PC-3 (cell line): ENCODE measurements at places on chromosomes 5 and 9. TPM values are rescaled to one million over a fixed set of nuclear protein-coding genes. Genes with fewer than 3 reads are reported as not detected.

- no peak for DNase-seq
Measured at GRCh38 chr5:58281189-58281588, 178.7 kb downstream of the PLK2 start.

Gene SLC6A18
- not detected in 2 replicates for total RNA-seq

- no peak for DNase-seq
Measured at GRCh38 chr5:135985951-135986350, 31.2 kb upstream of the LECT2 start.

- no peak for DNase-seq
Measured at GRCh38 chr5:51732304-51732703, 349.1 kb downstream of the ISL1 start.

GRCh38 chr9:84511651-84512050 lies 157.9 kb upstream of the NTRK2 start:
- no peak for DNase-seq

GRCh38 chr9:3299872-3300271 lies 225.9 kb downstream of the RFX3 start:
- no peak for DNase-seq

DNA sequence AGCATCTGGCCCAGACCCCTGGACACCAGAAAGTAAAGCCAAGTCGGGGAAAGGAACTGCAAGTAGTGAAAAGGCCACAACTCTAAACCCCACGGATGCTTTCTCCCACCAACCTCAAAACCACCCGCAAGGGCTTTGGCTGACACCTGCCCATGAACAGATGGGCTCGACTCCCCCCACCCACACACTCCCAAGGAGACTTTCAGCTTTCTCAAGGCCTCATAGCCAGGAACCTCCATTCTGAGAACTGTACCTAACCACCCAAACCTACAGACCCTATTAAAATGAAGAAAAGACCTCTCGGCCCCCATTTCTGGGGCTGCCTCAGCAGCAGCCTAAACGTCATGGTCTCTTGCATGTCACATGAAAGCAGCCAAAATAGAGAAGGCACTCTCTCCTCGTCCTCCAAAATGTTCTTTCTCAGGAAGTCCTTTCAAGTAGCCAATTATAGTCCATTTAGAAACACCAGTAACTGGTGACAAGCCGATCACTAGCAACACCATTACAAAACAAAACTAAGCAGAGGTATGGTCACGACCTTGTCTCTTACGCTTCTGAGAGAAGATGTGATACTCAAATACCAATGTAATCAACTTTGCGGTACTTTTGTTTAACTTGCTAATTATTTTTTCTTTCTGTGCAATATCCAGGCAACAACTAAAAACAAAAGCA lies 2.9 kb downstream of the B4GALT1 start:
- no peak for DNase-seq

- no peak for DNase-seq
Measured at GRCh38 chr9:36177571-36177970, 8.4 kb downstream of the CCIN start.

DNA sequence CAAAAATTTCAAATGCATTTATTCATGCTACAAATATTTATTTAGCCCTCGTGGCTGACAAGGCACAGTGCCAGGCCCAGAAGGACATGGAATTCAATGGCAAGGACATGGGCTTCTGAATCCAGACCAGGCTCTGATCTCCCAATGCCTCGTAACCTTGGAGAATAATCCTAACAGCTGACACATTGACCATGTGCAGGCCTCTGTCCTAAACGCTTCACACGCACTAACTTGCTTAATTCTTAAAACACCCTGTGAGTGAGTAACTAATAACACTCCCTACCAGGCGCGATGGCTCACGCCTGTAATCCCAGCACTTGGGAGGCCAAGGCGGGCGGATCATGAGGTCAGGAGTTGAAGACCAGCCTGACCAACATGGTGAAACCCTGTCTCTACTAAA lies 33.2 kb downstream of the MYO10 start:
- peak; percentile 27 for DNase-seq

Gene UNC13B
- 9.8 and 10.4 TPM in 2 replicates for total RNA-seq

Gene UGT3A2
- not detected in 2 replicates for total RNA-seq

- no peak for DNase-seq
Measured at GRCh38 chr9:109273869-109274268, 47.0 kb downstream of the EPB41L4B start.

DNA sequence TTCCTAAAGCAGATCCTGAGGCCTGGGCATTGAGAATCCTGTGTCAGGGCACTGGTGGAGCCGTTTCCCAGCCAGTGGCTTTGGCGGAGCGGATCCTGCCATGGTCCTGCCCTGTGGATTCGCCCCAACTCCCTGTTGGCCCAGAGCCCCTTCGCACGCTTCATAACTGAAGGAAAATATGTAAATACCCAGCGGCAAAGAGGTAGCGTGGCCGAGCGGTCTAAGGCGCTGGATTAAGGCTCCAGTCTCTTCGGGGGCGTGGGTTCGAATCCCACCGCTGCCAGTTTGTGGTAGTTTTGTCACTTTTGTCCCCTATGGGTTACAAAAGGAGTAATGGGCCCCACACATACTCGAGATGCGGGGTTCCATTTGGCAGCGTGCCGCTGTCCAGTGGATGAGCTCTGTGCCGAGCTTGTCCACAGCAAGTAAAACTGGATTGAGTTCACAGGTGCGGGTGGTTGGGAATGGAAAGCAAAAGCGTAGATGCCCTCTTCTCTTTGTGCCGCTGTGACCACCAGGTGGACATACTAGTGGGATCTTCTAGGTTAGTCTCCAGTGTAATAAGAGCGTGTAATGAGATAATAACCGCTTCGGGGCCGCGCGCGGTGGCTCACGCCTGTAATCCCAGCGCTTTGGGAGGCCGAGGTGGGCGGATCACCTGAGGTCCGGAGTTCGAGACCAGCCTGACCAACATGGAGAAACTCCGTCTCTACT lies 17.3 kb downstream of the TRIM7 start:
- DNase-seq = peak; percentile 93

DNA sequence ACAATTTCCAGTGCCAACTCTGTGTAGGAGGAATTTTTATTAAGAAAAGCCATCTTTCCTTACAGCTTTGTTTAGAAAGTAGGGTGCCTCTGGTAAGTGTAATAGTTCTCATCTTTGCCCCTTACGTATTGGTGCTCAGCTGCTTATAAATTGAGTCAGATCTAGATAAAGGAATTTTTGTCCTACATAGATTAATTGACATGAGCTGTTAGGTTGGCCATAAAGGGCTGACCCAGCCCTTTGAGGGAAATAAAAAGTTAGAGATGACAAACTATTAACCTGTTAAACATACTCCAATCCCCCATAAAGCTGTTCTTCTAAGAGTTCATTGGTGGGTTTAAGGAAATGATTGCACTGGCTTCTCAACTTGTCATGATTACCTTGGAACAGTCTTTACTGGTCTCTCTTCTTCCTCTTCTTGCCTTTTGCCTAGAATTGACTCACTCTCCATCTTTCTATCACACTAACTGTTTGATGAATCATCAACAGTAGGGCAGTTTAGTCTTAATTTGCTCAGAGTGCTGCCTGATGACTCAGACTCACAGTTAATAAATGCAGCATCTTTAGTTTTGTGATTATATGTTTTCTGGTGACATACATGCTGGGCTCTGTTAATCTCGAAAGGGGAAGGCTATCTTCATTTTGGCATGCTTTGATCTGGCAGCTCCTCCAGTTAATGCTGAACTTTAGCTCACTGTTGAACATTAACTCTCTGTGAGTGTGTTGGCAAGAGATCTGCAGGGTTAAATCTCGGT lies 51.7 kb downstream of the ARHGAP26 start:
- peak; percentile 91 for DNase-seq

DNA sequence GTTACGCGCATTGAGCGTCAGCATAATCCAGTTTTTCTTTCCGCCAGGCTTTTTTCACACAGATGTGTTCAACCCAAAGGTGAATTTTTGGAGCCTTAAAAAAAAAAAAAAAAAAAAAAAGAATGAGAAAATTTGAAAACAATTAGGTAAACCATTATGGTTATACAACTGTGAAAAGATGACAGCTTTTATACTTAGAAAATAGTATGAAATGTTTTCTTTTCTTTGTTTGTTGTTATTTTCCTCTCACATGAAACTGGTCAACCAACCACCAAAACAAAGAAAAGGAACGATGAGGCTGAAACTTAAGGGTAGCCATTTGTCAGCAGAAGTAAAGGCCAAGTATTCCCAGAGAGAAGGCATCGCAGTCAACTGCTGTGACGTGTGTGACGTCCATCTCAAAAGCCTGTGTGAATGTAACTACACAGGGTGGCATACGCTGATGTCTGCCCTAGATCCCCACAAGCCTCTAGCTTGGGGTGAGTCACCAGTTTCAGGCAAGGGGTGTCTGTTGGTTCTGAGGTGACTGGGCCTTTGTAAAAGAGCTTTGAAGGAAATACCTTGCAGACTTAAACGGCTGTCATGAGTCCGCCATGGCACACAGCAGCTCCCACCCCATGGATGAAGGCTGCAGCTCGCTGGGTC lies 182.9 kb downstream of the AOPEP start:
- DNase-seq = no peak

GRCh38 chr5:17261075-17261474 lies 43.6 kb downstream of the BASP1 start:
- DNase-seq = no peak
